ENCODE measurements at places on chromosomes 6 and 20. TPM values are rescaled to one million over a fixed set of nuclear protein-coding genes. Genes with fewer than 3 reads are reported as not detected.

Gene SLC17A2
- not detected for total RNA-seq

Gene HLA-DPA1
- 0.89 TPM for total RNA-seq

Gene TRIM38
- total RNA-seq = 9.6 TPM

Gene ENPP1
- total RNA-seq = 6.5 TPM

Gene ANKRD66
- total RNA-seq = not detected

Gene TAF11
- 23.7 TPM for total RNA-seq

Gene C4B
- 6.3 TPM for total RNA-seq

Data from HCT116 (cell line).